GM23338 (cell line): ENCODE measurements at places on chromosomes 2 and 18. TPM values are rescaled to one million over a fixed set of nuclear protein-coding genes. Genes with fewer than 3 reads are reported as not detected.

VSNL1 gene
- polyA plus RNA-seq, result 87.4 and 112 TPM in 2 replicates

TRIM43B gene
- polyA plus RNA-seq, result 0.12 and 0.44 TPM in 2 replicates

PRKRA gene
- 38.6 and 44.0 TPM in 2 replicates for polyA plus RNA-seq

MERTK gene
- 2.4 and 3.0 TPM in 2 replicates for polyA plus RNA-seq

ST6GAL2 gene
- 13.2 and 13.4 TPM in 2 replicates for polyA plus RNA-seq

GULP1 gene
- 75.3 and 94.6 TPM in 2 replicates for polyA plus RNA-seq

UGT1A9 gene
- polyA plus RNA-seq, result not detected in 2 replicates

POTEJ gene
- polyA plus RNA-seq, result 0.06 TPM in 1 of 2 replicates, not detected in the other

RABL2A gene
- polyA plus RNA-seq, result 2.5 and 3.7 TPM in 2 replicates

CHST9 gene
- 13.8 and 16.8 TPM in 2 replicates for polyA plus RNA-seq

SERPINB12 gene
- polyA plus RNA-seq, result not detected in 2 replicates

LHCGR gene
- 0.54 and 0.66 TPM in 2 replicates for polyA plus RNA-seq

C2orf78 gene
- 0.14 and 0.18 TPM in 2 replicates for polyA plus RNA-seq

TUBB8B gene
- 0.74 and 1.2 TPM in 2 replicates for polyA plus RNA-seq

PROKR1 gene
- 0.61 and 1.1 TPM in 2 replicates for polyA plus RNA-seq

PLB1 gene
- 0.06 TPM in 1 of 2 replicates, not detected in the other for polyA plus RNA-seq

STAT1 gene
- 15.1 and 16.3 TPM in 2 replicates for polyA plus RNA-seq

DYNAP gene
- 0.13 TPM in 1 of 2 replicates, not detected in the other for polyA plus RNA-seq

POTEI gene
- polyA plus RNA-seq, result 0.24 and 0.30 TPM in 2 replicates

MRPL53 gene
- 65.1 and 70.4 TPM in 2 replicates for polyA plus RNA-seq

HOXD8 gene
- polyA plus RNA-seq, result not detected in 2 replicates

ACMSD gene
- polyA plus RNA-seq, result 0.11 and 0.24 TPM in 2 replicates

CCDC178 gene
- polyA plus RNA-seq, result 0.24 and 0.59 TPM in 2 replicates

STPG4 gene
- polyA plus RNA-seq, result not detected in 2 replicates

REG3G gene
- not detected in 2 replicates for polyA plus RNA-seq

TEX44 gene
- not detected in 2 replicates for polyA plus RNA-seq

C18orf32 gene
- 72.4 and 82.3 TPM in 2 replicates for polyA plus RNA-seq

VIL1 gene
- 2.3 and 3.5 TPM in 2 replicates for polyA plus RNA-seq

GPR55 gene
- polyA plus RNA-seq, result not detected in 2 replicates

CYP27A1 gene
- polyA plus RNA-seq, result 2.0 and 2.2 TPM in 2 replicates

MLPH gene
- polyA plus RNA-seq, result 13.6 and 14.7 TPM in 2 replicates

EGR4 gene
- 0.23 TPM in 1 of 2 replicates, not detected in the other for polyA plus RNA-seq

ADGRF3 gene
- 0.39 and 0.57 TPM in 2 replicates for polyA plus RNA-seq

NCL gene
- polyA plus RNA-seq, result 2,192 and 2,269 TPM in 2 replicates

MOGAT1 gene
- polyA plus RNA-seq, result 0.63 and 0.86 TPM in 2 replicates

ST3GAL5 gene
- polyA plus RNA-seq, result 2.8 and 3.2 TPM in 2 replicates

CRYBA2 gene
- polyA plus RNA-seq, result not detected in 2 replicates

MC4R gene
- polyA plus RNA-seq, result not detected in 2 replicates

GRP gene
- not detected in 2 replicates for polyA plus RNA-seq

TNFRSF11A gene
- polyA plus RNA-seq, result 3.8 and 5.6 TPM in 2 replicates

PPP1R1C gene
- 14.6 and 18.8 TPM in 2 replicates for polyA plus RNA-seq

SKOR2 gene
- polyA plus RNA-seq, result 0.10 TPM in 1 of 2 replicates, not detected in the other

CD302 gene
- polyA plus RNA-seq, result 1.4 and 1.6 TPM in 2 replicates

DYSF gene
- 6.4 and 7.3 TPM in 2 replicates for polyA plus RNA-seq

LINC00305 gene
- polyA plus RNA-seq, result not detected in 2 replicates

XPO1 gene
- polyA plus RNA-seq, result 98.9 and 115 TPM in 2 replicates
